Fibroblast of upper back skin (primary cell): ENCODE measurements at places on chromosomes 12 and 14.

GRCh38 chr12:3611860-3612703, 121.1 kb downstream of the PRMT8 start:
- no peak for DNase-seq

DNA sequence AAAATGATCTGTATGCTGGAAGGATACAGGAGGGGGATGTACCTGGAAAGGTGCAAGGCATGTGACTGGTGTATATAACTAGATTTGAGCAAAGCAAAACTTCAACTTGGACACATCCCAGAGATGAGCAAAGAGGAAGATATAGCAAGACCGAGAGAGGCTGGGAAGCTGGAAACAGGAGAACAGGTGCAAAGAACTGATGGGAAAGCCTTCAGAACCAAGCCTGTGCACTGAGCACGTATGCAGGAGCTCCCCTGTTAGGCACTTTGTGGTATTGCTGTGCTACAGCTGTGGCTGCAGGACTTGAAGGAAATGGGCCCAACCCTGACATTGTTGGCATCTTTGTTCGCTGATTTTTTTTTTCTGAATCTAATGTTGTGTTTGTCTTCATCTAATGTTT, 120.7 kb upstream of the PWP1 start:
- DNase-seq: no peak

GRCh38 chr12:28239918-28240317, 49.7 kb downstream of the CCDC91 start:
- no peak for DNase-seq

GRCh38 chr12:107635139-107635538, 50.5 kb upstream of the PWP1 start:
- DNase-seq: peak; percentile 53

DNA sequence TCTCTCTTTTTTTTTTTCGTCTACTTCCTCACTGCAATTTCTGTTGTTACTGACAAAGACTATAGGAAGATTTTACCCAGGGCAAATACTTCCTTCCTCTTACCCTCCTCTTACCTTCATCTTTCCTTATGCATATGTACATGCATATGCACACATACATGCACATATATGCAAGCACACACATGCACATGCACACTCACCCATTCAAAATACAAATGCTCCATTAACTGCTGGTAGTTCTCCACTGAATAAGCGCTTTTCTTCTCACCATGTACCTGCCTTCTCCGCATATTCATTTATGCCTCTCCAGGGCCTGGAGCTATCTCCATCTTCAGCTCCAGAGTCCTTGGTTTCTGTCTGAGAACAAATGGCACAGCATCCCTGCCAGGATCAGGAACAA, 632 bp downstream of the C12orf54 start:
- no peak for DNase-seq

- DNase-seq: no peak
These were observed 58.1 kb downstream of the TRHDE start for GRCh38 chr12:72330301-72330700.
